ENCODE measurements at places on chromosomes 2 and 18.

DNA sequence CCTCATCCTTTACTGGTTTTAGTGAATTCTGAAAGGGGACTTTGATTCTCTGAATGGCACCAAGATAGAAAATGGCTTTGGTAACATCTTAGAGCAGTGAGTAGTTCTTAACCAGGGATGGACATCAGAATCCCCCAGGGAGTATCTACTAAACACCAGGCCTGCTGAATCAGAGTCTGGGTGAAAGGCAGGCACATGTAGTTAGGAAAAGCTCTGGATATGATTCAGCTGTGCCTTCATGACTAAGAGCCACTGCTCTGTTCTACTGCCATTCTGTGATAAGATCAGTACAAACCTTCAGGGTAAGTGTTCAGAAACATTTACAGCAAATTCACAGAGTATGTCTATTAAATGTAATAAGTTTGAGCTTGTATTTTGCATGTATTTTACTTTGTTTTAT, 46.2 kb upstream of the B3GNT2 start:
- DNase-seq, result no peak

DNA sequence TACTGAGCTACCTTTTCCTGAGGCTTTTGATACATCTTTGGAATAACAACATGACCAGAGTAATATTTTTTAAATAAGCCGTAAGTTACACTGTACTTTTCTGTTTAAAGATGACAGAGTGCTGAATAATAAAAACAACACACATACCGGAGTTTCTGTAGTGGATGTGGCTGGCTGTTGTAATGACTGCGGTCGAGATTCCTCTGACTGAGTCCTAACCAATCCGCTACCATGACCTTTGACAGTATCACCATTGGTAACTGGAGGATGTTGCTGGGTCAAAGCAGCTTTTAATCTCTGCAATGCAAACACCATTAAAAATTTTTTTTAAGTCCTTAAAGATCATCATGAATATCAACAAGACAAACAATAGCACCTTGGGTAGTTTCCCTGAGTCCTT, 70.7 kb downstream of the ATF2 start:
- no peak for DNase-seq

- no peak for DNase-seq
Observed at GRCh38 chr2:223936862-223937326, 8.2 kb downstream of the WDFY1 start.

- no peak for DNase-seq
Observed at GRCh38 chr2:67313536-67313935, 83.6 kb upstream of the ETAA1 start.

DNA sequence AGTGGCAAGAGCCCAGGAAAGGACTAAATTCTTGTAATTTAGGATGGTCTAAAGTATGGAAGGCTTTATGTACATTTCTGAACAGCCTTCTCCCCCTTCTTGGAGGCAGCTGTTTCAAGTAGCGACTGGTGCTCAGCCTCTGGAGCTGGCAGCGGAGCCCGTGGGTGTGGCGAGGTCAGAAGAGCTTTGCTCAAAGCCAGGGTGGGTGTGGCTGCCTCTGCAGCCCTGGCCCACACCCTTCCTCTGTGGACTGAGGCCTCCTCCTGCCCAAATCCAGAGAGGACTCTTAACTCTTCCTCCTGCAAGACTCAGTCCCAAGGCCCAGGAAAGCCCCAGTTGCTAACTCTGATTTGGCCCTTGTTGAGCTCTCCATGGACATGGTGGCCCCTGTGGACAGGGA, 202.1 kb upstream of the REV1 start:
- DNase-seq, result no peak

DNA sequence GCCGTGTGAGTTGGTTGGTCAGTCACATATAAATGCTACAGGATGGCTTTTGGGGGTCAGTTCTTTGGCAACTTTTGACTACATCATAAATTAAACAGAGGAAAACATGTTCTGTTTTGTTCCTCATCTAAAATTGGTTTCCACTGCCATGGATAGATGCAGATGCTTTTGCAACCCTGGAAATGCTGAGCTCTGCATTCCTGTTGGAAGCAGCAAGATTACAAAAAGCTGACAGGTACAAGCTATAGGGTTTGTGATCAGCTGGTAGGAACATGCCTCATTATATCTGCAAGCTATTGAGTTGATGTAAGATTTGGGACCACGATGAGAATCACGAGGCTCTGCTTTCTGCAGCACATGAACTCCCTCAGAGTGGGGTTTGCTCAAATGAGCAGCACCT, 207.4 kb upstream of the TPO start:
- DNase-seq, result no peak

DNA sequence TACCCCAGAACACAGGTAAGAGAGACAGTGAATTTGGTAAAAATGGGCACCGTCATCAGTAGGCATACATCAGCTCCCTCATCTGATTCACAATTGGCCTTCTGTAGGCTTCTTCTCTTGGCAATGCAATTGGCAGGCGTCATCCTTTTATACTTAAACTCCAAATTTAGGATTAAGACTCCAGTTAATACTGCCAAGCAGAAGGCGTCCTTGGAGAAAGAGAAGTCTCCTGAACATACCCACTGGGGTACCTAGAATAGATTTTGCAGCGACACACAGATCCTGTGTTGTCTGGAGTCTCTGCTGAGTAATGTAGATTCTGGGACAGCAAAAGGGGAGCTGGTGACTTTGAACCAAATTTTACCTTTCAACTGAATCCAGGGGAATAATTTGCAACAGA, 592 bp upstream of the METAP1D start:
- no peak for DNase-seq

GRCh38 chr2:129377078-129377469, 602.4 kb upstream of the RAB6C start:
- DNase-seq, result no peak

- no peak for DNase-seq
Observed at GRCh38 chr2:209526561-209526960, 102.7 kb downstream of the MAP2 start.

DNA sequence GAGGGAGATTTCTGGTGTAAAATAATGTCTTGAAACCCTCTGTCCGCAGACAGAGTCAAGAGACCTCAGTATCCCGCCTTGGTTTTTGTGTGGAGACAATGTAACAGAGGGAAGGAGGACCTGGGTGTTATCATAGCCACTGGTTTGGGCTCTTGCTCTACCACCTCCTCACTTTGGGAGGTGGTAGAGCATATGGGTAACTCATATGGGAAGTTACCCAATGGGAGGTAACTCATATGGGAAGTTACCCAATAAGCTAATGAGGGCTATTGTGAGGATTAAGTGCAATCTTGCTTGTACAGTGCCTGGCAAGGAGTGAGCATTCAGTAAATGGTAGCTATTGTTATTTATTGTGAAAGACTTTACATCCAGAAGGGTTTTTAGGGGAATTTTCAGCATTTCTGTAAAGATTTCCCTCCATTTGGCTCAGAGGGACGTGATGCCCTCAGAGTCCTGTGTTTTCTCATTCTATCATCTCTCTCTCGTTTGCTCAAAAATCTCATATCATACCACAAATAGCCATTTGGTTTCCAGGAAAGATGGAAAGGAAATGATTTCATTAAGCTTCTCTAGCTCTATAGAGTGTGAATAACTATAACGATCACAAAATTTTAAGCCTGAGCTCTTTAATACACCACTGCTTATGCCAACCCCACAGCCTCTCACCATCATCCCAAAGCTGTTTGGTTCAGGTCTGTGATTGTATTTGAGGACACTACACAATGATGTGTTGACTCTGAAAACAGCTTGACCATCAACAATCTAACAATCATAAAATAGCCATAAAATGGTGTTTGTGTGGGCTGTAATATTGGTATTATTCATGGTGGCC, 307.7 kb downstream of the STK39 start:
- DNase-seq, result no peak

- no peak for DNase-seq
Observed at GRCh38 chr2:98379311-98380202, 33.3 kb downstream of the CNGA3 start.

- no peak for DNase-seq
Observed at GRCh38 chr18:56672391-56672790, 21.2 kb downstream of the WDR7 start.

Measured in activated naive CD4-positive, alpha-beta T cell treated with Interleukin-2 at 50 U/mL for 16 hours (primary cell).